ENCODE measurements at places on chromosomes 16 and 17.

DNA sequence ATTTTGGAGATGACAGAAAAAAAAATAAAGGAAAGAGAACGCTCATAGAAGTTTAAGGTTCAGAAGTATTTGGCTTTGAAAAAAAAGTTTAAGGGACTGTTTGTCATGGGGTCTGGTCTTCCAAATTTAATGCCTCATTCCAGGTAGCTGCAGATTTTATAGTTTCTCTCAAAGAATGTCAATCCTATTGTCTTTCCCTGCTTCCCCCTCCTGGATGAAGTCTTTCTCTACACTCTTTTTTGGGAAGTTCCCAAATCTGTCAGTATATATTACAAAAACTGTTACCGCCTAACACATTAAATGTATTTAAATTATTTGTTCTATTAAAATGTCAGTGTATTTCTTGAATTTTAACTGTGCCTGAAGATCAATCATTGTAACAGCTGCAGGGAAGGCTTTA lies 457.5 kb downstream of the MAF start:
- DNase-seq: no peak

DNA sequence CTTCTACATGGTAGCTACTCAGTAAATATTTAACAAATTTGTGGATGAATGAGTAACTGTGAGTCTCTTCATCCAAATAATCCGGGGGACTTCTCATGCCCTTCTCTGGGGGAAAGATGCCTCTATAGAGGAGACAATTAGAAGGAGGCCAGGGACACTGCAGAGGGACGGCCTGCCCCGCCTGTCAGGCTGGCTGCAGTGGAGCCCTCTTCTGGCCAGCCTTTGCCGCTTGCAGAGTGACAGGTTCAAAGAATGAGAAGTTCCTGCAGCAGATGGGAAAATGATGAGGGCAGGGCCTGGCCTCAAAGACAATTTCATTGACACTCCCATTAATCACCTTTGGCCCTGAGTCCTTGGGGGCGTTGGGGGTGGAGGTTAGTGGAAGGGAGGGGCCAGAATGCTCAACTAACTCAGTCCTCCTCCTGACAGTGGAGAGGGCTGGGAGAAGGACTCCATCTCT lies 339.0 kb downstream of the MAF start:
- DNase-seq: no peak

- no peak for DNase-seq
Measured at GRCh38 chr17:51601622-51602261, 341.4 kb downstream of the UTP18 start.

- no peak for DNase-seq
Measured at GRCh38 chr17:34071886-34072420, 183.1 kb upstream of the CCL2 start.

DNA sequence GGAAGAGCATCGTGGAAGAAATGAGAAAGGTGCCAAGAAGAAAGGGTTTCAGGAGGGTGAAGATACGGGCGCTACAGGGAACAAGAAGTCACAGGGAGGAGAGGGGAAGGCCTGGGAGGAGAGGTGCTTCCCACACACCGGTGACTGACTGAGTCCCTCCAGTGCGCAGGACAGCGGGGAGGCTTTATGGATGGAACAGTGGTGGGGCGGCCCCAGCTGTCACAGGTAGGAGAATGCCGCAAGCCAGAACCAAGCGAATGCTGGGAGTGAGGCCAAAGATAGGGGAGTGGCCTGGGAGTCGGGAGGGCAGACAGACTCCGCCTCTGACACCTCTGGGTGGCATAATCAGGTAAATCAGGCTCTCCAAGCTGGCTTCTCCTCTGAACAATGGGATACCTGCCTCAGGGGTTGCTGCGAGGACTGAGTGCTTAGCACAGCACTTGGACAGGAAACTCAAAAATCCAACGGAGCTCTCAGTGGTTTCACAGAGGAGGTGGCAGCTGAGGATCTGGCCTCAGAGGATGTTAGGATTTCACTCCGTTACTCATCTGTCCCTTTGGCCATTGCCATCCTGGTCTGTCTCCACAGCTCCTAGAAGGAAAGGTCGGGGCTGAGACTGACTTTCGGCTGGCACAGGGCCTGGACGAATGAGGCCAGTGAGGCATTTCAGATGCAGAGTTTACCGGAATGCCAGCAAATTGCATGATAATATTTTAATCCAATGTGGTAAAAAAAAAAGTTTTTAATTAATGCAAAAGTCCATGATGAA lies 717 bp upstream of the CNP start:
- peak; percentile 61 for DNase-seq

Measured in stimulated activated naive B cell treated with anti-CD40 and anti-IgM and Interleukin-4, amounts not matched to agents 10 μg/mL and 1 μg/mL and 100 μg/mL, for 72 hours (primary cell).